ENCODE measurements at places on chromosomes 13 and 19.

DNA sequence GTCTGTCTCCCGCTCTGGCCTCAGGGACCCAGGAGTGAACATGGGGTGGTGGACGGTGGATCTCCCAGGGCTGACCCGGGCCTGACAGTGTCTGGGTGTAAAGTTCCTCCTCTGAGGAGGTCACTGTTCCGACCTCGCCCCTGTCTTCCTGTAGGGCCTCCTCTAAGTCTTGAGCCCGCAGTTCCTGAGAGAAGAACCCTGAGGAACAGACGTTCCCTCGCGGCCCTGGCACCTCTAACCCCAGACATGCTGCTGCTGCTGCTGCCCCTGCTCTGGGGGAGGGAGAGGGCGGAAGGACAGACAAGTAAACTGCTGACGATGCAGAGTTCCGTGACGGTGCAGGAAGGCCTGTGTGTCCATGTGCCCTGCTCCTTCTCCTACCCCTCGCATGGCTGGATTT is at the start of gene SIGLEC9:
Gene SIGLEC9, plus strand, starts transcription at position 178 of the 400 bp plus-strand sequence. Its CDS starts 69 bp downstream, at position 247.
- no peak for DNase-seq

DNA sequence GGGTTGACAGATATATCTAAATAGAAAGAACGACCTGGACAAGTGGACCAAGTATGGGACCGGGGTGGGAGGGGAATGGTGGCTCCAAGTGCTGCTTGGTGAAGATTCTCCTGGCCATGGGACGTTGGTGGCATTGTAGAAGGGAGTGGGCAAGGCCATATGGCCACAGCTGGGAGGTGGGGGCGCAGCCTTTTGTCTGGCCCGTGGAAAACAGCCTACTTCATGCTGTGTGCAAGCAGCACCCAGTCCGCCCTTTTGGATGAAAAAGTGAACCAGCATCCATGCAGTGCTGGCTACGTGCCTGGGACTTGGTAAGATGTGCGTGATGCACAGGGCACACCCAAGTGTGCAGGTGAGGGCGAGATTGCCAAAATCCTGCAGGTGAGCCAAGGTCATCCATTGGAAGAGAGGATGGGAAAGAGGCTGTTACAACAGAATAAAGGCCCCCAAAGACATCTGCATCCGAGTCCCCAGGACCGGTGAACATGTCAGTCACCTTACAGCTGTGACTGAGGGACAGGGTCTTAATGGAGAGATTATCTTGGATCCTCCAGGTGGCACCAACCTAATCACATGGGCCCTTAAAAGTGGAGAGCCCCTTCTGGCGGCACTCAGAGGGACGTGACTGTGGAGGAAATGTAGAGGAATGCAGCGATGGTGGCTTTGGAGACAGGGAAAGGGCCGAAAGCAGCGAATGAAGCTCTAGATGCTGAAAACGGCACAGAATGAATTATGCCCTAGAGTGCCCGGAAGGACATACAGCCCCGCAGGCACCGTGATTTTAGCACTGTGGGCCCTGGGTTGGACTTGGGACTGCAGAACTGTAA is 40.8 kb downstream of the TEX29 start:
- no peak for DNase-seq

DNA sequence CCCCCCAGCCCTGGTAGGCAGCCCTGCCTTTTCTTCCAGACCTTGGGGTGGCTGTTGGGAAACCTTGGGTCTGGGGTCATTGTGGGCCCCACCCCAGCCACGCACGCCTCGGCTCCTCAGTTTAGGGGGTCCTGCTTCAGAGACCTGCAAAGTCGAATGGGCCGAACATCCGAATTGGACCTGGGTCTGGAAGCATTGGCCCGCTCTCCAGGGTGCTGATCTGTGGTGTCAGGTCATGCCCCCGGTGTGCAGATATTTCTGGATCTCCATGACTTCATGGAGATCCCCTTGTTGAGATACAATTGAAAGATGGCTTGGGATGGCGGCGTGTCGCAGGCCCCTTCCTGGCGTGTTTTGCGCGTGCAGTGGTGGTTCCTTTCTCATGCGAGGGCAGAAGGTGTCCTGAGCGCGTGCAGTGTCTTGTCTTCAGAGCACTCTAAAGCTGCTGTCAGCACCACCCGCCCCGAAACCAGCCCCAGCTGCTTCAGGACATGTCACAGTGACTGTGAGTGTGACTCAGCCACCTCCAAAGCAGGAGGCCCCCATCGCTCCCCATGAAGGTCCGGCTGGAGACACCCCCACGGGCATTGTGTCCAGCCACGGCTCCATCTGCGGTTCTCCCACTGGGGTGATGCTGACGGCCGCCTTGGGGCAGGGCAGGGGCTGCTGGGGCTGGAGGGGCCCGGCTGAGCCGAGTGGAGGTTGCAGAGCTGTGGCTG is 112.7 kb downstream of the KDM4B start:
- DNase-seq = no peak

GRCh38 chr19:18046059-18046718 is 38.2 kb downstream of the ARRDC2 start:
- peak; percentile 35 for DNase-seq

GRCh38 chr13:81577601-81578195 is 1236.8 kb upstream of the SPRY2 start:
- DNase-seq = no peak

DNA sequence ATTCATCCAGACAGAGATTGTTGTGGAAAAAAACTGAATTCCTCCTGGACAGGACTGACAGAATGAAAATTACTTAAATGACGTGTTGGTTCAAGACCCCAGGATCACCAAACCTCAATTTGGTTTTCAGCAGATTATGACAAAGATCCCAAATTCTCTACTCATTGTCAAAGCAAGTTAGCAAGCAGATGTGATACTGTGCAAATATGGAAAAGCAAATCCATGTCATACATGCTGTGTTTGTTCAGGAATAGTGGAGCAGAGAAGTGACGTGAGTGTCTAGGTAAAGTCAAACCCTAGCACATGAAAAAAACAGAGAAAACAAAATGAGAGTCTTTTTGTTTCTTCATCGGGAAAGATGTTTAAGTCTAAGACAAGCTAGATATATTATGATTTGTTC is 169.2 kb upstream of the NBEA start:
- DNase-seq = no peak

All from non-pigmented ciliary epithelial cell (primary cell).